ENCODE measurements at places on chromosomes 2 and 18.

GRCh38 chr2:173571021-173571821, 216.5 kb downstream of the CDCA7 start:
- no peak for DNase-seq

- DNase-seq, result no peak
These were observed 71.6 kb downstream of the UBE2E3 start for GRCh38 chr2:181051861-181052522.

- no peak for DNase-seq
These were observed 130.5 kb downstream of the DYSF start for GRCh38 chr2:71583876-71584275.

DNA sequence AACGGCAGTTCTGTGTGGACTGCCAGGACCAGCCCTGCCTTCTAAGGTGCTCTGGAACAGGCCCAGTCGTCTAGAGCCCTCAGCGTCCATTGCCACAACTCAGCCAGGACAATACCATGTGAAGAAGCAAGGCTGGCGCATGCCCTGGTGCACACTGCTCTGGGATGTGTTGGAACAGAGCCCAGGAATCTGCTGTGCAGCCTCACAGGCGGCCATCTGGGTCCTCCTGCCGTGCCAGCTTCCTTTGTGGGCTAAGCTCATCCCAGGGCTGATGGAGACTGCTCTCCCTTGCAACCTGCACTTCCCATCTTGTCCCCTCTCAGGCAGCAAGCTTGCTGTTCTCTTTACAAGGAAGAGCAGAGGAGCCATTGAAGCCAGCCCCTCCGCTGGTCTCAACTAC, 246.4 kb upstream of the PXDN start:
- DNase-seq, result no peak

DNA sequence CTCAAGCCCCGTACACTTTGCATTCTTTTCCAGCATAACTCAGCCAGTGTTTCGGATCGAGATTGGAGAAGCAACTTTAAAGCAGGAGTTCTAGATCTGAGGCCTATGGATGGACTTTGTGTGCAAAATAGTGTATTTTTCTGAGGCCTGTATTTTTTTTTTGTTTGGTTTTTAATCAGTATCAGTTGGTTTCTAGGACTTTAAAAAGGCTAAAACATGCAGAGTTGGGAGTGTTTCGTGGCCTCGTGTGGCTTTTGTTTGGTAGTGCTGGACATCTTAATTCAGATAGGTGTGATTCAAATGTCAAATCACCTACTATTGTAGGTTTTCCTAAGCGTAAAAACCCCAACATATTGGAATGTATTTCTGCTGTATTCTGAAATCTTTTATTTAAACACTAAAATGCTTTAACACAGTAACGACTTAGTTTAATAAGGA, 282 bp upstream of the PUS10 start:
- no peak for DNase-seq

DNA sequence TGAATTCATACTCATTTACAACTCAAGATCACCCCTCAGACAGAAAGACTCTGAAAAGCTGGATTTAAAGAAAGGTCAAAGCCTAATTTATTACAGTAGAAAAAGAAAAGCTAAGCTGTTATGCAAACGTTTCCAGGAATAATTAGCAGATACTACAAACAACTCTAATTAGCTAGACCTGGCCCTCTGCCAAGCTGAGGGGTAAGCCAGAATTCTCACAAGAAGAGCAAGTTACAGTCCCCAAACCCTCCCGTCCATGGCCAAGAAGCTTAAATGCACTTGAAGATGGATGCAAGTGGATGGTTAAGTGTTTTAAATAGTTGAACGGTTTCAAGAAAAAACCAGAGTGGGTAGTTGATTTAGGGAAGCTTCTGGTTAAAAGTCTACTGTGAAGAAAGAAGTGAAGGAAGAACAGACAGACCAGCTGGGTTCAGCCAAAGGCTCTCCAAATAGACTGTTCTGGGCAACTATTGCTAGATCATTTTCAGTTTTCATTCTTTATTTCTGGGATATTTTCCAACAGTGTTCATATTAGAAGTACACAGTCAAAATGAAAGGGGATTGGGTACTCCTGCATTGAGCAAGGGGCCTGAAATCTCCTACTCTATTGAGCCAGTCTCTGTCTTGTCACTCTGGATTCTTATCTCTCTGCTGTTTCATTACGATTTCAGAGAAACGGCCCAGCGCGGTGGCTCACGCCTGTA, 4.8 kb downstream of the LMAN2L start:
- no peak for DNase-seq

DNA sequence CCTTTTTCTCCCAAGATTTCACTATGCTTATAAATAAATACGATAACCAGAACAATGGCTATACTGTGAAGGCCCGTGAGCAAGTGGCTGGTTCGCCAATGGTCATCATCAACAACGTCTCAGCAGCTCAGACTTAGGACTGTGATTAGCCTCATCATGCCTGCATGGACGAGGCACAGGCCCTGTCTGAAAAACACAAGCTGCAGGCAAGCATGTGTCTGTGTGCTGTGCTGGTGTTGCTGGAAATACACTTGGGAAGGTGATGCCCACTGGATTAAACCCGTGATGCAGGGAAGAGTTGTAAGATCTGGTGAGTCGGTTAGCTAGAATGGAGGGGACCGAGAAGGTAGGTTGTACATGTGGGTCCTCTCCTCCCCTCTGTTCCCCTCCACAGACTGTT, 111.5 kb upstream of the EPC2 start:
- DNase-seq, result no peak

GRCh38 chr2:62467475-62468321, 38.3 kb downstream of the TMEM17 start:
- DNase-seq, result no peak

DNA sequence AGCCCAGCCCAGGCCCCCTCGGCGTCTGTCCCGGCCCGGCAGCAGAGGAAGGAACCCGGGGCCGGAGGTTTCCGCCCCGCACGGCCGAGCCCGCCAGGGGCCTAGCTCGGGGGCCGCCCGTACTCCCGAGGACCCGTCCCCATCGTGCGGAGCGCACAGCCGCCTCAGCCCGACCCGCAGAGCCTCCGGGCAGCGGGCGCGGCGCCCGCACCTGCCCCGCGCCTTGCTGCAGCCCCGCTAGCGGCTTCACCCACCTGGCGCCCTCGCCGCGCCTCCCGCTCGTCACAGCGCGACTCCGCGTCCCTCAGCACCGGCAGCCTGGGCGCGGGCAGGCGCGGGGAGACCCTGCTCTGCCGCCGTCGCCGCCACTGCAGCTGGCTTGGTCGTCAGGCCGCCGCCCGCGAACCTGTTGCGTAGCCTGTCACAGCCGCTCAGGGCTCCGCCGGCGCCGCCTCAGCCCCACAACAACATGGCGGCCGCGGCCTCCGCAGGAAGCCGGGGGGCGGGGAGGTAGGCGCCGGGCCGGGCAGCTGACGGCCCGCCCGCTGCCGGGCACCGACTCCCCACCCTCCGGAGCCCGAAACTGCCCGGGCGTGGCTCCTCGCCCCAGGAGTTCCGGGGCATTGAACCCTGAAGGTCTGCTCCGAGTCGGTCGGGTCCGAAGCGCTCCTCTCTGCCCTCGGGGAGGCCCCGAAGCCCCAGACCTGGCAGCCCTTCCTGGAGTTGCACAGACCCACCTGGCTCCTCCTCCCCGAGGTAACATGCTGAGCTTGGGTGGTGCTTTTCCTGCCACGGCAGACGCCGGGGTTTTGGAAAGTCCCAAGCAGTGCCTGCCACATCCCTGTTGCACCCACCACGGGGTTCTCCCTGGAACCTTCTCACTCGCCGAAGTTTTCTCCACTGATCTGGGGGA, at the start of gene ITSN2:
ITSN2 (minus strand) TSS at position 487 of the 913 bp plus-strand sequence. CDS start 32,454 bp downstream, outside the sequence.
- peak; percentile 83 for DNase-seq

DNA sequence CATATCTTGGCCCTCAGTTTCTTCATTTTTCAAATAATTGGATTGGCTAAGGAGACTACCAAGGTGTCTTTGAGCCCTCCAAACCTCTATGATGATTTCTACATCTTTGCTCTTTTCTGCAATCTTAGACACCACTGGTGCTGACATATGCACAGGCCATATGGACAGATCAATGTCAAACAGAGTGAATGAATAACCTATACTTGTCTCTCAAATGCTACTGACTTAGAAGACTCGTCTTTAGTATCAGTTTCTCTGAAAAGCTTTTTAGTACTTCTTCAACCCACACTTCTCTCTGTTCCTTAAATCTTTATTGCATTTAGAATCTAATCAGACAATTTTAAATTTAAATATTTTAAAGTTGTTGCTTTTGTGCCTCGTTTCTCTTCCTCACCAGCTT, 258.2 kb downstream of the LTBP1 start:
- DNase-seq, result no peak

- no peak for DNase-seq
These were observed 227.6 kb downstream of the ASXL3 start for GRCh38 chr18:33805592-33805991.

DNA sequence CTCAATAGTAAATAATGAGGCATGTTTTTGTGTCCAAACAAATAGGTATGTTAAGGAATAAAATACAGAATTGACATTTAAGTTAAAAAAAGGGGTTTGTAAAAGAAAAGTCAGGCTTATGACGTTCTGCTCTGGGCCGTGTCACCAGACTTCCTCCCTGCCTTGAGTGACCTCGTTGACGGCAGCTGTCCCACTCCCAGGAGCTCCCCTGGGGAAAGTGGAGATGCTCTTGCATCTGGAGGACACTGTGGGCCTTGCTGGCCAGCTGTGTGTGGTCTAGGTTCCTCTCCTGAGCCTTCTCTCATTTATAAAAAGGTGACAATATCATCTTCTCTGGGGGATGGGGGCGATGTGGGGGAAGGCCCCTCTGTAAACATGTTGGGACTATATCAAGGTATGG, 196.2 kb downstream of the CLIP4 start:
- no peak for DNase-seq

DNA sequence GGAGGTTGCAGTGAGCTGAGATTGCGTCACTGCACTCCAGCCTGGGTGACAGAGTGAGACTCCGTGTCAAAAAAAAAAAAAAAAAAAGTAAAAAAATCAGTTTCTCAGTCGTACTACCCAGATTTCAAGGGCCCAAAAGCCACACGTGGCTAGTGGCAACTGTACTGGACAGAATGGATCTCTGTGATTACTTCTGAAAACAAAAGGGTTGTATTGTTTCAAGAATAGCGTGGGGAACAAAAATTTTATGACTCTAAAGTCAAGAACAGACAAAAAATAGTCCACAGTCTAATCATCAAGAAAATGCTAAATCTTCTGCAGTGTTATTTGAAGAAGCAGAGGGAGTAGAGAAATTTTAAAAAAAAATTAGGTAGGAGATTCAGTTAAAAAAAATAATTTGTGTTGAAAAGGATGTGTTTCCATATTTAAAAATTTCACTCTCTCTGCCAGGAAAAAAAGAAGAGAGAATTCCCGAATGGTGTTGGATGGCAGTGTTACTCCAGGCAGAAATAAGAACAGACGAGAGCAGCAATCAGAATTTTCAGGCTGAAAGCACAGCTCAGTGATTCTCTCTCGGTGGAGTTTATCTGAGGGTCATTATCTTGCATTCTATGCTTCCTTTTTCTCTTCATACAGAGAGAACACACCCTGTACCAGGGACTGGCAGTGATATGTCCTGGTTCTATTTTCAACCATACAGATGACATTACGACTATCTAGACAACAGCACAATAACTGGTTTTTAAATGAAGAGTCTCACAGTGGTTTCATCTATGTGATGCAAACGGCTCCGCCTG, 61.8 kb downstream of the CABYR start:
- DNase-seq, result no peak

GRCh38 chr18:37304012-37304680, 261.5 kb downstream of the CELF4 start:
- DNase-seq, result no peak

- no peak for DNase-seq
These were observed 42.2 kb downstream of the METTL4 start for GRCh38 chr18:2529154-2529553.

DNA sequence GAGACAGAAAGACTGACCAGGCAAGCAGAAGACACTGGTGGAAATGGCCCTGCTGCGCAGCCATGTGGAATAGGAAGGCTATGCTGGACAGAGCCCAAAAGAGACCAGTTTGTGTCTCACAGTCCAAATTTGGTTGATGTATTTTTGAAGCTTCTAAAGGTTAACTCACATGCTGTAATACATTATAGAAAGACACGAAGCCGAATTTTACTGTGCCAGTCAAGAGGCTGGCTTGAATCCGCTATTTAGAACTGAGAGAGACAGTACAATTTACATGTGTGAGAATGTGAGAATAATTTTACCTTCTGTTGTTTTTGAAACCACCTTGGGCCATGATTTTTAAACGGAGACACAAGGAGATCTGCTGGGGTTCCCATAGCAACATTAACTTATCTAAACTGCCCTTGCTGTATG, 113.6 kb downstream of the METTL8 start:
- no peak for DNase-seq

DNA sequence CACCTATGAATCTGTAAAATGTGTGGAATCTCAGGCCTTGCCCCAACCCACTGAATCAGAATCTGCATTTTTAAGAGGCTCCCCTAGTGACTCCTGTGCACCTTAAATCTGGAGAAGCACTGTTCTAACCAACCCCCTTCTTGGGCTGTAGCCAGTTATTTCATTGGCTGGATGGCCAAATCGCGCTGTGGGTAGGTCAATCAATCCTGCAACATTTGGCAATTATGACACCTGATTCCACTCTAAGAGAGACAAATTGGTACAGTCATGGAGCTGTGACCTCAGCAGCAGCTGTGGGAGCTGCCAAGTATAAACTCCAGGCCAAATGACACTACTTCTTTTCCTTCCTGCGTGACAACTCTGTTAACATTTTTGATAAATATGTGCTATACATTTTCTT, 208.7 kb downstream of the CLIP4 start:
- DNase-seq, result no peak

DNA sequence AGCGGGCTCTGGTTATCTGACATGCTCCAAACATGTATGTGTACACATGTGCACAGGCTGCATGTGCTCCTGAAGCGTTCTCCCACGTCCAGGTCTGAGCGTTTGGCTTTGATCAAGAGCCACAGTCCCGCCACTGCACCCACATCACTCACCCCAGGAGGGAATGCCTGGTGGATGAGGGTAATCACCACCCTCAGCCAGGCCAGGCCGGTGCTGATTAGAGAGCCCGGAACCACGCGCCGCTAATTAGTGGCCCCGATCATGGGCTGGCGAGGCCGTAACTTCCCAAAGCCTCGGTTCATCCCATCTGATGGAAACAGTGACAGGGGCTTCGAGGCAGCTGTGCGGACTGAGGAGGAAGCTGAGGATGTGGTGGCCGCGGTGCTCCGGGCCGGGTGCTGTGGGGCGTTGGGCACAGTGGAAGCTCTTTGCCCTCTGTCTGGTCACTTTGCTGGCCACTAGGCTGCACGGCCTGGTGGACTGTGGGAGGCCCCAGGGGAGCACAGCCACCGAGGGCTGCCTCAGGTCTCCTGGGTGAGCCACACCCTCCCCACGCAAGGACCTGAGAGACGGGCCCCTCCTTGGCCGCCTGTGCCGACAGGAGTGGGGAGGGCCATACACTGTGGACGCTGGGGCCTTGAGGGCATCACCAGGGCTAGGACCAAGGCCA, 219.4 kb downstream of the TWIST2 start:
- no peak for DNase-seq

- no peak for DNase-seq
These were observed 86.0 kb downstream of the THADA start for GRCh38 chr2:43509886-43510285.
